Natural killer cell treated with Interleukin-12 subunit alpha and Interleukin-12 subunit beta and Interleukin-15 and Interleukin-18, amount 100 ng/mL, for 72 hours (primary cell): ENCODE measurements at places on chromosomes 16 and 17. TPM values are rescaled to one million over a fixed set of nuclear protein-coding genes. Genes with fewer than 3 reads are reported as not detected.

The TBX4 gene
- not detected for total RNA-seq

The CALB2 gene
- total RNA-seq: not detected

The RNFT1 gene
- 25.5 TPM for total RNA-seq

The NKD1 gene
- 0.86 TPM for total RNA-seq

The CNTD1 gene
- not detected for total RNA-seq

The TNFRSF17 gene
- not detected for total RNA-seq

The MT1M gene
- total RNA-seq: not detected

The ZNF423 gene
- not detected for total RNA-seq

The NECAB2 gene
- total RNA-seq: not detected

The ABCC12 gene
- not detected for total RNA-seq

The MAF gene
- 5.6 TPM for total RNA-seq

The GP1BA gene
- not detected for total RNA-seq

The CCT6B gene
- 0.45 TPM for total RNA-seq

The SMIM5 gene
- 0.36 TPM for total RNA-seq

The TUBB3 gene
- 9.6 TPM for total RNA-seq

The PRSS33 gene
- not detected for total RNA-seq

The ATAD5 gene
- 18.1 TPM for total RNA-seq

The ALOX15B gene
- total RNA-seq: not detected

The CDK3 gene
- 9.8 TPM for total RNA-seq

The KRTAP4-7 gene
- total RNA-seq: not detected

The TMEM170A gene
- 48.4 TPM for total RNA-seq

The ITFG1 gene
- 31.8 TPM for total RNA-seq

The CBLN1 gene
- not detected for total RNA-seq

The NLGN2 gene
- 7.7 TPM for total RNA-seq

The RASL10B gene
- total RNA-seq: 0.14 TPM

The C1QTNF8 gene
- total RNA-seq: not detected

The SPEM1 gene
- not detected for total RNA-seq

The IL17C gene
- 0.64 TPM for total RNA-seq

The LPCAT2 gene
- 0.31 TPM for total RNA-seq

The USP31 gene
- total RNA-seq: 16.6 TPM

The HYDIN gene
- total RNA-seq: not detected

The KCNH6 gene
- not detected for total RNA-seq

The IRX6 gene
- total RNA-seq: not detected

The TEKT3 gene
- total RNA-seq: 0.95 TPM

The MYH11 gene
- total RNA-seq: not detected

The GUCY2D gene
- not detected for total RNA-seq

The FTSJ3 gene
- 74.2 TPM for total RNA-seq

The HP gene
- total RNA-seq: not detected

The KRTAP1-5 gene
- not detected for total RNA-seq

The C17orf78 gene
- not detected for total RNA-seq

The FA2H gene
- total RNA-seq: not detected

The ABCA10 gene
- 2.0 TPM for total RNA-seq

The CCL3 gene
- total RNA-seq: 2,619 TPM

The CES1 gene
- total RNA-seq: 1.3 TPM

The CCDC92B gene
- total RNA-seq: not detected
